NCI-H1048 (cell line): ENCODE measurements at places on chromosomes 2 and 18.

- no peak for DNase-seq
These were observed 41.3 kb downstream of the PLEKHA3 start for GRCh38 chr2:178521304-178522150.

- DNase-seq: no peak
These were observed 7.4 kb downstream of the CHST10 start for GRCh38 chr2:100409975-100410647.

- no peak for DNase-seq
These were observed 358.7 kb downstream of the SETBP1 start for GRCh38 chr18:45039376-45039775.

- DNase-seq: no peak
These were observed 90.9 kb upstream of the SMAD7 start for GRCh38 chr18:49041435-49042245.
